ENCODE measurements at places on chromosomes 4 and X. TPM values are rescaled to one million over a fixed set of nuclear protein-coding genes. Genes with fewer than 3 reads are reported as not detected.

Gene CCKAR
- total RNA-seq: not detected

Gene STARD8
- total RNA-seq: 21.9 TPM

Gene NXF2B
- total RNA-seq: not detected

Gene SSX3
- not detected for total RNA-seq

Gene KIAA1210
- total RNA-seq: not detected

DNA sequence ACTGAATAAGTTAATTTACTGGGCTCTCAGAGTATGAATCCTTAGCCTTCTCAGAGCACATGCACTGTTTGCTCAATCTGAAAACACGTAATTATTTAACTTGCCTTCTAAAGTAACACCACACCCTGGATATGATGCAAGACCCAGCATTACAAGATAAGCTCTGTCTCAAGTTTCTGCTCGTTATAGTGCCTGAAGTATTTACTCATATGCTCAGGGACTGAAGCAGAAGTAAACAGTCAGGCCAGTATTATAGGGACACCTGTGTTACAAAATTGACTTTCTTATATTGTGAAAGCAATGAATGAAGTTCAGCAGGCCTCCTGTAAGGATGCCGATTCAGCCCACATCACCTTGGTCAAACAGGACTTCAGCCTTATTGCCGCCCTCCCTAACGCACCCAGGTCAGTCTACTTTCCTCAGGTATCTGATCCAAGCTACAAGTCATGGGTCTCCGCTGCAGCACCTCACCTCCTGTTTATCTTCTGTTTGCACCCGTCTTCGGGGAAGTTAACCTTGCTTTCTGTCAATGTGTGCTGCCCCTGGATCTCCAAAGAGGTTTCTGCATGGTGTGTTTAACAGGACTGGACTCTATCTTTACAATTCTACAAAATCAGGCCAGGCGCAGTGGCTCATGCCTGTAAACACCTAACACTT, 42.8 kb upstream of the KLF3 start:
- DNase-seq: no peak

DNA sequence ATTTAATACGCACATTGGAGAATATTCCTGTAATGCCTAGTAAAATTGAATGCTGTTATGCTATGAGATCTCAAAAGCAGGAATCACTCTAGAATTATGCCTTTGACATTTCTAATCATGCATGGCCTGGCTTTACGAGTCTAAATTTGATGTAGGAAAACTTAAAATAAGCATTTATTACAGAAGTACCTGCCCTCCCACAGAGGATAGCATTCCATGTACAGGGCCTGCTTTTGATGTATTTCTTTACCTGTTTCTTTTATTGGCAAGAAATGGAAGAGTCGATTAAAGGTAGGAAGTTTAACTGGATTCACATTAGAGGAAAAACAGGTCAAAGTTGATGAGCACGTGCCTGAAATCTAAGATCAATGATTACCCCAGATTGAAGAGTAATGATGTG, 219.5 kb downstream of the PCDH7 start:
- no peak for DNase-seq

DNA sequence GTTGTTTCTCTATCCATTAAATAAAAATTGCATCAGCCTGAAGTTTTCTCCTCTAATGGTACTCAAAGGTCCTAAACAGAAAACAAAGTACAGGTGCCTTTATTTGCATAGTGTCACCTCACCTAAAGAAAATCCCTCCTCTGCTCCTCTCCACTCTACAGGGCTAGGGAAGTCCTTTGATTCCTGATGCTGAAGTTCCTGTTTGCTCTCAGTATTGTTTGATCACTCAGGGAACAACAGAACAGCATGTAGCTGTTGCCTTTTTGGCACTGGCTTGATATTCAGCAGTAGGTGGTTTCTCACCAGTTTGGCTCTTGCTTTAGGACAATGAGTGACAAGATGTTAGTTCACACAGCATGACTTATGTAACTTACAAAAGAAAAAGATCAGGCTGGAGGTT, 156.2 kb upstream of the SLC7A11 start:
- DNase-seq: no peak

GRCh38 chrX:13638021-13638420, 14.9 kb upstream of the TCEANC start:
- no peak for DNase-seq

GRCh38 chrX:20442597-20442996, 175.9 kb upstream of the RPS6KA3 start:
- DNase-seq: peak; percentile 90

GRCh38 chr4:107747748-107748486, 27.9 kb upstream of the PAPSS1 start:
- no peak for DNase-seq

- DNase-seq: no peak
Measured at GRCh38 chr4:8383451-8384160, 56.9 kb downstream of the ACOX3 start.
